ENCODE measurements at places on chromosomes 12 and 14.

DNA sequence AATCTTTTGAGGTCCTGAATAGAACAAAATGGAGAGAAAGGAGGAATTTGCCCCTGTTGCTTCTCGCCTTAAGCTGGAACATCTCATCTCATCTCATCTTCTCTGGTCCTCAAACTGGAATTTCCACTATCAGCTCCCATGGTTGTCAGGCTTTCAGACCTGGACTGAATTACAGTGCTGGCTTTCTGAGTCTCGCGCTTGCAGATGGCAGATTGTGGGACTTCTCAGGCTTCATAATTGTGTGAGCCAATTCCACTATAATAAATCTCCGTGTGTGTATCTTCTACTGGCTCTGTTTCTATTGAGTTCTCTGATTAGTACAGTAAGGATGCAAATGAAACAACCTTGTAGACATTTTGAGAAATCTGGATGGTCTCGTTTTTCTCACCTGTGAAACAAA is 199.0 kb downstream of the TMEM117 start:
- no peak for DNase-seq

DNA sequence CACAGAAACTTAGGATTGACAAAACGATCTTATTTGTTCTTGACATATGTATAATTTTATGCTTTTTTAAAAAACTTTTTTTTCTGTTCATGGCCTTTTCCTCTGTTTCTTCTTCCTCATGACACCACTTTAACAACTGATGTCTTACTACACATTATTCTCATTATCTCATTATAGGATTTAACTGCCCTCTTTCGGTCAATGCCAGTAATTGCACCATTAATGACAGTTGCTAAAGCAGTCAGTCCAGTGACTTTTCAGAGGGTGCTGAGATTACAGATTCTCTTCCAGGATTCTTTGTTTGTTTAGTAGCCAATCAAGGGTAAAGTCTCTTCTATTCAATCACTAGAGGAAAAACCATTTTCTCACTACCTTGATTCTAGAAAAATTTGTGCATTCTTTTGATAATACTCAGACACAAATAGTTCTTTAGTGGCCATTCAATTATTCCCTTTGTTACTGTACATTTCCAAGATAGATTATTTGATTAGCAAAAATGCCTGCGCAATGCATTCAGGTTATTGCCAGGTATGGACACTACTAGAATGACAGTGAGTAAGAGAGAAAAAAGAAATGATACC is 50.1 kb downstream of the KLRG1 start:
- peak; percentile 77 for DNase-seq

GRCh38 chr14:89674936-89675335 is 257.9 kb upstream of the FOXN3 start:
- no peak for DNase-seq

DNA sequence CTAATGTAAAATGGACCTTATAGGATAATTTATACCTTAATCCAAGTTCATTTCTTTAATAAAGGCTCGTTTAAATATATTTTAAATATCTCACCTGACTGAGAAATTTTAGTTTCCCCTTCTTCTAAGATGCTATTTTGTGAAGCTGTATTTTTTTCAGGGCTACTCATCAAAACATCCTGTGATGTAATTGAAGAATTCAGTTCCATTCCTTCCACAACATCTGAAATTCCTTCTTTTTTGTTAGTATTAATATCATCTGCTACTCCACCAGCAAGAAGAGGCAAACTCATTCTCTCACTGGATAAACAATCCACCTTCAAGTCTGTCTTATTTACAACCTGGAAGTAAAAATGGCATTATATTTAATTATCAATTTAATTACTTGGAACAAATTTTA is 22.5 kb downstream of the LGALS3 start:
- DNase-seq = no peak

DNA sequence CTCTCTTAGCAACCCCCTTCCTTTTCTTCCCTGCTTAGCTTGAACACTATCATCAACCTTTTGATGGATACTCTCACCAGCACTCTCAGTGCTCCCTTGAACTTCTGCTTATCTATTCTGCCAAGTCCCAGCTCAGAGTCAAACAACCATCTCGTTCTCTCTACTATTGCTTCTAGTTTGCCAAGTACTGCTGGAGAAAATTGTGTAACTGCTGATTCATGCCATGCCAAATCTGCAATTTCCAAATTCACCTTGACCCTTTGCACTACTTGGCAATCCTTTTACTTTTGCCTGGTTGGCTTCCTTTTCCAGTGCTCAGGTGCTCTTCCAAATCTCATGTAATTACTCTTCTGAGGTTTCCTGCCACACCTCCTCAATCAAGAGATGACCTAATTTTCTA is 2.8 kb upstream of the CCDC196 start:
- DNase-seq = no peak

GRCh38 chr12:15118955-15119354 is 102.3 kb downstream of the RERG start:
- no peak for DNase-seq

Data from CD4-positive, alpha-beta T cell treated with Interleukin-12 subunit alpha and Interleukin-12 subunit beta, for 1 hour (primary cell).